ENCODE measurements at places on chromosomes 3 and 15.

DNA sequence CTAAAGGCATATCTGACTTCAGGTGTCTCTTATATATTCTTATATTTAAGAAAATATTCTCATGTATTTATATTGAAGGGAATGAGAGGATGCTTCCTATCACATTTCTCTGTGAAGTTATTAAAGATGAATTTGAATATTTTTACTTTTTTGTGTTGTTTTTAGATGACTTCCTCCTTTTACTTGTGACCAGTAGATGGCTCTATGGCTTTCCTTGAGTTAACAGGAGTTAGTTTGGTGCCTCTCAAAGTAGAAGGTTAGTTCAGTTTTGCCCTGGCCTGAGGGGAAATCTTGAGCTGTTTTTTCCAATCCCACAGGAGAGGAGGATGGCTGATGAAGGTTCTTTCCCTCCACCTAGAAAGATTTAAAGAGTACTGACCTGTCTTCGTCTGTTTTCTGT, 80.7 kb downstream of the SQOR start:
- DNase-seq = no peak

DNA sequence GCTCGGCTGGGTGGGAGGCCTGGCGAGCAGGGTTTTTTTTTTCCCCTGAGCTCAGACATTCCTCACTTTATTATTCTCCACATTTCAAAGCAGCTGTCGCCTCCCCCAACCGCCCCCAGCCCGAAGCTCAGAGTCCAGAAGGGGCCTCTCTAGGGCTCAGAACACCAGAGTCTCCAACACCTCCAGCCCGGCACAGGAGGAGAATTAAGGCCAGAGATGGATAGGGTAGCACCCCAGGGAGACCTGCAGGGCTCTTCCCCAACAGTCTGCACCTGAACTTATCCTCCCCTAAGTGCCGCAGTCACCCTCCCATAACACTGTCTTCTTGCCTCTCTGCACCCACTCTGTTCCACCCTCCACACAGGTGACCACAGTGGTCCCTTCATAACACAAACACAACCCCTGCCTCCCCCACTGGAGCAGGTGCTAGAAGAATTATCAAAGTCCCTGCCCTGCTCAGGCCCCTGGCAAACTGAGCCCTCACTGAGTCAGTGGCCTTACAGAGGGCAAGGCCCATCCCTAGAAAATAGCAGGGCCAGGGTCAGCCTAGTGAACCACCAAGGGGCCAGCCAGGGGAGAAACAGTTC, 14.1 kb downstream of the MYL3 start:
- DNase-seq = no peak

GRCh38 chr3:193971966-193972365, 164.0 kb upstream of the HES1 start:
- DNase-seq = no peak

- no peak for DNase-seq
These were observed 168.2 kb upstream of the KCNMB2 start for GRCh38 chr3:178367817-178368617.

DNA sequence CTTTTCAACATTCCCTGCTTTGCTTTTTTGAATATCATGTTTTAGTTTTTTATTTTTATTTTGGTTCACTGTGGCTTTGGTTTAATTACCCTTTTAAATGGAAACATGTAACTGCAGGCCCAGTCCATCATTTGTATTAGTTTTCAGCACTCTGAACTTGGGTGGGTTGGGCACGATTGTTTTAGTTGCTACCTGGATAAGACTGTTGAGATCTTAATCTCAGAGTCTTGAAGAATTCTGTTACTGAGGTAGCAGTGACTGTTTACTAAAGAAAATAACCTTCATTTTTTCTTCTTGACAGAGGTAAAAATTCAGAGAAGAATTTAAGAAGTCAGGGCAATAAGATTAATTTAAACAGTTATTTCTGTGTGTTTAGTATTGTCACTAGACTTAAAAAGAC, 15.2 kb downstream of the PLCL2 start:
- no peak for DNase-seq

DNA sequence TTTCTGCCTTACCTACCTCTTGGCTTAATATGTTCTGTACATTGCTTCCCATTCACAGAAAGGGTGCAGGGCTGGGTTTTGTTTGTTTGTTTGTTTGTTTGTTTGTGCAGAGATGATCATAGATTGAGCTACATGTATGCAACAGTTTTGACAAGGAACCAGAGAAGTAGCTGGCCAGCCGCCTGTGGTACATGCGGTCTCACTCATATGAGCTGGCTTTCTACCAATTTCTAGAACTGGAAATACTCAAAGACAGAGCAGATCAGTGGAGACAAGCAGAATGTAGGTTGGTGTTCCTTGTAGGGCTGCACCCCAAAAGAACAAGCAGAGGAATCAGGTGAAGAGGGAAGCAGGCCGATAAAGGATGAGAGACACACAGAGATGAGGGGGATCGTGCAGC, 502.7 kb downstream of the SOX2 start:
- DNase-seq = no peak

- DNase-seq = no peak
These were observed 17.0 kb upstream of the MUC20 start for GRCh38 chr3:195703776-195704175.

GRCh38 chr15:97162805-97163495, 797.6 kb upstream of the ARRDC4 start:
- DNase-seq = no peak

GRCh38 chr3:15787526-15787925, 10.3 kb downstream of the ANKRD28 start:
- no peak for DNase-seq
